Astrocyte (in vitro differentiated cells and primary cell): ENCODE measurements at places on chromosomes 3 and 15. TPM values are rescaled to one million over a fixed set of nuclear protein-coding genes. Genes with fewer than 3 reads are reported as not detected.

DNA sequence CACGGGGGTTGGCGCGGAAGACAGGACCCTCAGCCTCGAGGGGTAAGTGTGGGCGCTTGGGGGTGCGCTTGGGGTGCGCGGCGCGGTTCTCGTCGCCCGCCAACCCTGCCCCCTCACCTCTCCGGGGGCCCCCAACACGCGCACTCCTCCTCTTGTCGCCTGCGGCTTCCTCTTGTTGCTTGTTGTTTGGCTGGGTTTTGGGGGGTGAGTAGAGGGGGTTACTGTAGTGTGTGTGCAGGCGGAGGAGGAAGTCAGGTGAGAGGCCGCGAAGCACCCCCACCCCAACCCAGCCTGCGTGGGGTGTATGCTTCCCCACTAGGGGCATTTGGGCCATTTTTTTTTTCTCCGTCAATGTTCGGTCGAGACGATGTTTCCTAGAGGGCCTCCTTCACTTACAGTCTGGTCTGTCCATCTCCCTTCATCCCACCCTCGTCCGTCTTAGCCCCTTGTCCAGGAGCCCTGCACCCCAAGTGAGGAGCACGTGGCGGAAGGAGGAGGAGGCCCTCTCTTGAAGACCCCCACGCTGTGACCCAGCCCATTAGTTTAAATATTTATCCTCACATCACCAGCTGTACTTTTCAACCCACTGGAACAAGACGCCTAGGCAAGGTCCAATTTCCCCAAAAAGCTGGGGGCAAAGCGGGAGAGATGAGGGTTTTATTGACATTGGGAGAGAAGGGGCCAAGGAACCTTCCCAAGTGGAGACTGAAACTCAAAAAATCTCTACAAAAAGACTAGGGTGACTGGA is 20.4 kb upstream of the SATB1 start:
- peak overlapping the region; percentile 60 for H3K4me3 ChIP-seq
- no peaks in the 10 kb centered on the region for H3K36me3 ChIP-seq
- H3K27me3 ChIP-seq, result peaks cover 29% of the 10 kb centered on the region

- H3K36me3 ChIP-seq, result no peaks in the 10 kb centered on the region
- no peak overlapping the region for H3K27ac ChIP-seq
- peak; percentile 98 for DNase-seq
- peaks cover 44% of the 10 kb centered on the region for H3K4me1 ChIP-seq
- no peaks in the 10 kb centered on the region for H3K27me3 ChIP-seq
These were observed 13.6 kb downstream of the RARRES1 start for GRCh38 chr3:158718490-158719170.

DNA sequence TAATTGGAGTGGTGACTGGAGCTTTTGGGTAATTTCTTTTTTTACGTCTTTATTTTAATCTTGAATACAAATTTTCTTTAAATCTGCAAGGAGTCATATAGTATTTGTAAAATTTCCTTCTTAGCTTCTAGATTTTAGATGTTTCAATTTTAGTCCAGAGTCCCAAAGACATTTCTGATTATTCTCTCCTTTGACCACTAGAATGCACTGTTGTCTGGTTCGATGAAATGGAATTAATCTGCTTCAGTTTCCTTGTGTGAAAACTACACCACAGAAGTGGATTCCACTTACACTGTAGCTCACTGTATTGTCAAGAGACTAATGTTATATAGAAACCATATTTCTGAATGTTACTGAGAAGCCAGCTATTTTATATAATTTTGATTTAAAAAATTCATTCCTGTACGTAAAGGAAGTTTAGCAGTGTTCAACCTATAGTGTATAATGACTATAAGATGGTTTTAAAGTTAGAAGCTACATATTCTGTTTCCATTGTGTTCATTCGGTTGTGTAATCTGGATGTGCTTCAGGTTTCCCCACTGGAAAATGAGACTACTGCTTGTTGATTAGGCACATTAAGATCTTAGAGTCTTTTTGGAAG is 6.1 kb downstream of the GRAMD1C start:
- DNase-seq, result peak; percentile 23
- no peak overlapping the region for H3K27ac ChIP-seq
- H3K4me1 ChIP-seq, result no peaks in the 10 kb centered on the region
- no peaks in the 10 kb centered on the region for H3K27me3 ChIP-seq

SERPINI2 gene
- total RNA-seq, result 0.32 TPM in 1 of 2 replicates, not detected in the other

- no peak overlapping the region for H3K4me3 ChIP-seq
- H3K27me3 ChIP-seq, result no peaks in the 10 kb centered on the region
- no peaks in the 10 kb centered on the region for H3K36me3 ChIP-seq
- no peaks in the 10 kb centered on the region for H3K4me1 ChIP-seq
These were observed 128.1 kb upstream of the THRB start for GRCh38 chr3:24622696-24623225.

KNG1 gene
- total RNA-seq, result not detected in 2 replicates

DNA sequence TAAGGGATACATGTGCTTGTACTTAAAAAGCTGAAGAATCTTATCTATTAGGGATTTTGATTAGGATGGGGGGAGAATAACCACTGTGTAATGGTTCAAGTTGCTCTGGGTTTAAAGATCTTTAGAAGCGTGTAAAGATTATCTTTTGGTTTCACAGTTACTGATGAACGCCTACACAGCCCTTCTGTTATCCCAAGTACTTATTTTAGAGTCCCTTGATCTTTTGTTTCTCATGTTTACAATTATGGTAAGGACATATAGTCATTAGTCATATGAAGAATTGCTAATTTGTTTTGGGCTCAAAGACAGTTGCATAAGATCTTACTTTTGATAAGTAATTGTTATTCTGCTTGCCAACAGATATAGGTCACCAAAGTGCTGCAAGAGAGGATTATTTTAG is 160.1 kb downstream of the PLCL2 start:
- no peaks in the 10 kb centered on the region for H3K36me3 ChIP-seq
- no peak overlapping the region for H3K27ac ChIP-seq
- no peak overlapping the region for H3K4me3 ChIP-seq
- no peaks in the 10 kb centered on the region for H3K27me3 ChIP-seq

DNA sequence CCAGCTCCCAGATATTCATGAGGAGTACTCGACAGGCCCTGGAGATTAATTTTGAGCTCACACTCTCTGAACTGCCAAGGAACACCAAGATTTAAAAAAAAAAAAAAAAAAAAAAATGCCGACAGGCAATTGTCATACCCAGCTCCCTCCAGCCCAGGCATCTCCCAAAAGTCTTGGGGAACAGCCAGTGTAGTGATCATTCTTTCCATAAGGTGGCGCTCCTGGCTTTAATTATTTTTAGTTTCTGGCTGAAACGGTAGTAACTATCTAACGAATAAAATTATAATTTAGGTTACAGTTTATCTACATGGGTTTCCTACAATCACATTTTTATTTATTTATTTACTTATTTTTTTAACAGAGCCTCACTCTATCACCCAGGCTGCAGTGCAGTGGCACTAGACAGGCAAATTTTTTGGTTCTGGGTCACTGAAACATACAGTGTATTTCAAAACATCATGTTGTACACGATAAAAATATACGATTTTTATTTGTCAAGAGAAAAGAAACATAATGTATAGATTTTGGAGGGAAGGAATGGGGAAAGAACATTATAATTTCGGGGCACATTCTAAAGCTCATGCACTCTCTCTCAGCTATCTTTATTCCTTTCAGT is 157.3 kb downstream of the ADAMTS9 start:
- no peak overlapping the region for H3K4me3 ChIP-seq
- no peaks in the 10 kb centered on the region for H3K4me1 ChIP-seq
- peak; percentile 29 for DNase-seq
- no peak overlapping the region for H3K27ac ChIP-seq
- H3K27me3 ChIP-seq, result peaks cover 5% of the 10 kb centered on the region

DNA sequence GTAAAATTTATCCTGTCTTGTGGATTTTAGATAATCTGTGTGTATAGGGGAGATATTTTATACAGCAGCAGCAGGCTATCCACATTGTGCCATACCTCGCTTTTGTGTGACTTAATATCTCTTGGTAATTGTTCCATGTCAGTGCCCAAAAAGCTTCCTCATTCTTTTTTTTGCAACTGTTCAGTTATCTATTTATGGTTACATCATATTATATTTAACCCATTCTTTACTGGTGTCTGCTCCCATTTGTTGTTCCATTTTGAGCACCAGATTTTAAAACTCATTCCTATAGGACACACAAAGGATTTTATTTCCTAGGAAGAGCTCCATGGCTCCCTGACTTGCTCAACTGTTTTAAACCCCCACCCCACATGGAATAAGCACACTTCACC is 86.3 kb upstream of the RASGRP1 start:
- H3K36me3 ChIP-seq, result no peaks in the 10 kb centered on the region
- peaks cover 21% of the 10 kb centered on the region for H3K27me3 ChIP-seq
- H3K27ac ChIP-seq, result no peak overlapping the region
- no peak overlapping the region for H3K4me3 ChIP-seq

TLR9 gene
- total RNA-seq, result 0.25 and 0.36 TPM in 2 replicates

DNA sequence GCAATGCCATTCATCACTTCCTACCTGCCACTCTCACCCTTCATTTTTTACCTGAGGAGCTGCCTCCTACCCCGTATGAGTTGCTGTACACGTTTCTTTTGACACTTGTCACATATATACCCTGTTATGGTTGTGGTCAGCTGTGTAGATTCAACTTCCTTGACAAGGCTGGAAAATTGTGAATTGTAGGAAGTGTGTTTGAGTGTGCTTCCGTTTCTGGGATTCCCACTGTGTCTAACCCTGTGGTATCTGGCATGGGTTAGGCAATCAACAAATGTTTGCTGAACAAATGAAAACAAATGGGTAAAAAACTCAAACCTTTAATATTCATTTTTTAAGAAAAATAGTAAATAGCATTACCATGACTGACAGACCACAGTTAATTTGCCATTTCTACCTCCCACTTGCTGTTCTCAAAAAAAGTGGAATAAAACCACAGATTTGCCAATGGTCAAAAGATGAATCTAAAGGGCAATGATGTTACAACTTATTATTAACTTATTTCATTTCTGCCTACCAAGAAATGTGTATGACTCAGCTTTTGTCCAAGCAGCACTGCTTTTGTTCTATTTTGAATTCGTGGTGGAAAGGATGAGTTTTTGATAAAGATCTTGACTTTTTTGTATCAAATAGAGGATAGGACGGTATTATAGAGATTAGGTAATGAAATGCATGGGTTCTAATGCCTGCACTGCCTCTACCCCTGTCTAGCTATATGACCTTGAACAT is 404.6 kb downstream of the LPP start:
- H3K4me3 ChIP-seq, result no peak overlapping the region
- DNase-seq, result peak; percentile 59
- H3K27ac ChIP-seq, result peak overlapping the region; percentile 8
- no peaks in the 10 kb centered on the region for H3K36me3 ChIP-seq
- H3K27me3 ChIP-seq, result no peaks in the 10 kb centered on the region
- peaks cover 13% of the 10 kb centered on the region for H3K4me1 ChIP-seq

DNA sequence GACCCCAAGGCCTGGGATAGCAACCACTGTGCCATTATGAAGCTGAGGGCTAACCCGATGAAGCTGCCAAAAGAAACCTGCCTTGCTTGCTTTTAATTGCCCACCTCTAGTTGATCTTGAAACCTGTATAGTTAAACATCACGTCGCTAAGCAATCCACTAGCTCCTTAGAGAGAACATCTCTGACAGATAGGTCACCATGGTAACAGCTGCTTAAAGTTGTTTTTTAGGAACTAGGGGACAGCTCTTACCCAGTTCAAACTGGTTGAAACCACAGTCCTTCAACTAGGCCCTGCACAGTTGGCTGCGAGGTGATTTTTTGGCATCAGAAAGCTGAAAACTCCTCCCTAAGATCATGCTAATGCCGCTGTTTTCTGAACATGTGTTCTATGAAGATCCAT is 135.7 kb downstream of the EBLN2 start:
- H3K36me3 ChIP-seq, result no peaks in the 10 kb centered on the region
- no peak overlapping the region for H3K27ac ChIP-seq
- no peak overlapping the region for H3K4me3 ChIP-seq
- DNase-seq, result no peak

GRCh38 chr3:116815831-116816588 is 106.4 kb downstream of the TUSC7 start:
- no peak overlapping the region for H3K27ac ChIP-seq
- H3K36me3 ChIP-seq, result no peaks in the 10 kb centered on the region
- no peak overlapping the region for H3K4me3 ChIP-seq
- no peaks in the 10 kb centered on the region for H3K27me3 ChIP-seq

DNA sequence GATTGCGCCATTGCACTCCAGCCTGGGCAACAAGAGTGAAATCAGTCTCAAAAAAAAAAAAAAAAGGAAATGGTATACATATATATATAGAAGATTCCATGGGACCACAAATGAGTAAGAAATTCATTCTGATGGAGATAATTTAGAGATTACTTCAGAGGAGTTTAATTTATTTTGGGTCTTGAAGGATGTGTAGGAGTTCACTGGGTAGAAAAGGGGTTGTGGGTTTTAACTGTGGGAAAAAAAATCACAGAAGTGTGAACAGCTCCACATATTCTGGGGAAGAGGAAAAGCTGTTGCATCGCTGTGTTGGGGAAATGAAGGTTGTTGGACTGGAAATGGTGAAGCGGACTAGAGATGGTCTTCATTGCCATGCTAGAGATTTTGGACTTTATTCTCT is 4.1 kb upstream of the ICE2 start:
- H3K36me3 ChIP-seq, result no peaks in the 10 kb centered on the region
- peaks cover 8% of the 10 kb centered on the region for H3K4me1 ChIP-seq
- H3K27me3 ChIP-seq, result no peaks in the 10 kb centered on the region
- no peak overlapping the region for H3K4me3 ChIP-seq

GRCh38 chr3:177251755-177252154 is 54.5 kb upstream of the TBL1XR1 start:
- H3K27me3 ChIP-seq, result no peaks in the 10 kb centered on the region
- H3K36me3 ChIP-seq, result no peaks in the 10 kb centered on the region
- DNase-seq, result no peak
